Activated CD8-positive, alpha-beta T cell treated with anti-CD3 and anti-CD28 coated beads, Interleukin-2, amount 10 ng/mL, durations not matched to agents 7 days and 5 days (primary cell): ENCODE measurements at places on chromosomes 13 and 19. TPM values are rescaled to one million over a fixed set of nuclear protein-coding genes. Genes with fewer than 3 reads are reported as not detected.
A peak's percentile ranks its signal among the peaks of the same experiment; 100 is the strongest.

DNA sequence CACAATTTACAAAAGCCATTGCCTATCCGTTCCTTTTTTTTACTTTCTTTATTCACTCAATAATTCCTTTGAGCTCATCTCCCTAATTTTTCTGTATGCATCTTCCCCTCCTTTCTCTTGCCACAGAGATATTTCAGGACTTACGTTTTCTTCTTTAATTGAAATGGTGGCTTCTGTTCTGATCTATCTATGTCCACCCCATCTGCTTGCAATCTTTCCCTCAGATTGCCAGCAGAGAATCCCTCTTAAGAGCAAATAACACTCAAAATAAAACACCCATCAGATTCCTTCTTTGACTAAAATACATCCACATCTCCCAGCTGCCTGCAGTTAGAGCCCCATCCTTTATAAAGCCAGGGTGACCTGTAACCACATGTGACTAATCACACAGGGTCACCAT, 478.6 kb downstream of the EFNB2 start:
- no peak overlapping the region for H3K4me3 ChIP-seq
- H3K27me3 ChIP-seq: no peaks in the 10 kb centered on the region
- no peaks in the 10 kb centered on the region for H3K4me1 ChIP-seq
- no peak overlapping the region for H3K27ac ChIP-seq

GRCh38 chr13:30696278-30697176, 38.8 kb upstream of the ALOX5AP start:
- peak overlapping the region; percentile 56 for H3K27ac ChIP-seq
- peak; percentile 46 for DNase-seq
- H3K4me3 ChIP-seq: peak overlapping the region; percentile 66
- peaks cover 30% of the 10 kb centered on the region for H3K4me1 ChIP-seq
- peaks cover 2% of the 10 kb centered on the region for H3K36me3 ChIP-seq
- peaks cover 50% of the 10 kb centered on the region for H3K27me3 ChIP-seq

GRCh38 chr13:33728271-33729037, 89.5 kb upstream of the RFC3 start:
- no peaks in the 10 kb centered on the region for H3K27me3 ChIP-seq
- no peak overlapping the region for H3K4me3 ChIP-seq
- no peak for DNase-seq
- H3K36me3 ChIP-seq: no peaks in the 10 kb centered on the region
- peaks cover 5% of the 10 kb centered on the region for H3K4me1 ChIP-seq
- H3K27ac ChIP-seq: no peak overlapping the region

The ICAM4 gene
- total RNA-seq: 1.1 TPM

DNA sequence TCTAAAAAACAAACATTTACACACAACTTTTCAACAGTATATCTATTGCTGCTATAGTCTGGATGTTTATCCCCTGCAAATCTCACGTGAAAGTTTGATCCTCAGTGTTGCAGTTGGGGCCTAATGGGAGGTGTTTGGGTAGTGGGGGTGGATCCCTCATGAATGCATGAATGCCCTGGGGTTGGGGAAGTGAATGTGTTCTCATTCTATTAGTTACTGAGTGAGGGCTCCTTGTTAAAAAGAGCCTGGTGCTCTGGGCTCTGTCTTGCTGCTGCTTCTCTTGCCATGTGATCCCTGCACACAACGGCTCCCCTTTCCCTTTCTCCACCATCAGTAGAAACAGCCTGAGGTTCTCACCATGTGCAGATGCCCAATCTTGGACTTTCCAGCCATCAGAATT, 242.7 kb upstream of the HTR2A start:
- H3K4me3 ChIP-seq: no peak overlapping the region
- no peaks in the 10 kb centered on the region for H3K27me3 ChIP-seq
- DNase-seq: no peak
- H3K4me1 ChIP-seq: no peaks in the 10 kb centered on the region
- H3K27ac ChIP-seq: no peak overlapping the region

The LAIR2 gene
- 1.6 TPM for total RNA-seq

- no peak overlapping the region for H3K4me3 ChIP-seq
- H3K27ac ChIP-seq: no peak overlapping the region
- H3K27me3 ChIP-seq: no peaks in the 10 kb centered on the region
- no peaks in the 10 kb centered on the region for H3K36me3 ChIP-seq
- no peaks in the 10 kb centered on the region for H3K4me1 ChIP-seq
Measured at GRCh38 chr13:97548711-97549110, 114.7 kb downstream of the RAP2A start.

The DLL3 gene
- 0.26 TPM for total RNA-seq

- no peaks in the 10 kb centered on the region for H3K36me3 ChIP-seq
- H3K27me3 ChIP-seq: peaks cover 21% of the 10 kb centered on the region
- H3K4me3 ChIP-seq: no peak overlapping the region
- no peak overlapping the region for H3K27ac ChIP-seq
- peaks cover 32% of the 10 kb centered on the region for H3K4me1 ChIP-seq
- DNase-seq: no peak
Measured at GRCh38 chr19:55585658-55586339, 5.2 kb upstream of the ZNF579 start.

- no peak overlapping the region for H3K27ac ChIP-seq
- H3K4me3 ChIP-seq: no peak overlapping the region
- DNase-seq: no peak
- H3K27me3 ChIP-seq: no peaks in the 10 kb centered on the region
- H3K36me3 ChIP-seq: peaks cover 31% of the 10 kb centered on the region
- peaks cover 14% of the 10 kb centered on the region for H3K4me1 ChIP-seq
Measured at GRCh38 chr19:19354007-19354406, 33.4 kb downstream of the MAU2 start.

DNA sequence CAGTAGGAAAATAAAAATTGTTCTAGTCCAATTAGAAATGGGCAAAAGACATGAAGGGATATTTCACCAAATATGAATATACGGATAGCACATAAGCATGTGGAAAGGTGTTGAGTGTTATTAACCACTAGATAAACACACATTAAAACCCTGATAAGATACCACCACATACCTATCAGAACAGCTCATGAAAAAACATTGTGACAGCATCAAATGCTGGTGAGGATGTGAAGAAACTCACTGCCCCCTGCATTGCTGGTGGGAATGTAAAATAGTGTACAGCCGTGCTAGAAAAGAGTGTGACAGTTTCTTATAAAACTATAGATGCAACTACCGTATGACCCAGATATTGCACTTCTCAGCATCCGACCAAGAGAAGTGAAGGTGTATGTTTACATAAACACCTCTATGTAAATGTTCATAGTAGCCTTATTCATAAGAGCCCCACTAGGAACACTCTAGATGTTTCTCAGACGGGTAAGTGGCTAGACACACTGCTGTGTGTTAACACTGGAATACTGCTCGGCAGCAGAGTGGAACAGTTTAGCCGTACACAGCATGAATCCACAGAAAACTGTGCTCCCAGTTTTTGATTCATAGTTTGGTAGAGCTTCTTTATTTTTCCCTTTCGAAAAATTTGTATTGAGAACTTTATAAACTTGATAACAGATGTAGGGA, 321.1 kb downstream of the MYO16 start:
- no peak overlapping the region for H3K27ac ChIP-seq
- no peak overlapping the region for H3K4me3 ChIP-seq
- no peaks in the 10 kb centered on the region for H3K36me3 ChIP-seq
- H3K4me1 ChIP-seq: no peaks in the 10 kb centered on the region

DNA sequence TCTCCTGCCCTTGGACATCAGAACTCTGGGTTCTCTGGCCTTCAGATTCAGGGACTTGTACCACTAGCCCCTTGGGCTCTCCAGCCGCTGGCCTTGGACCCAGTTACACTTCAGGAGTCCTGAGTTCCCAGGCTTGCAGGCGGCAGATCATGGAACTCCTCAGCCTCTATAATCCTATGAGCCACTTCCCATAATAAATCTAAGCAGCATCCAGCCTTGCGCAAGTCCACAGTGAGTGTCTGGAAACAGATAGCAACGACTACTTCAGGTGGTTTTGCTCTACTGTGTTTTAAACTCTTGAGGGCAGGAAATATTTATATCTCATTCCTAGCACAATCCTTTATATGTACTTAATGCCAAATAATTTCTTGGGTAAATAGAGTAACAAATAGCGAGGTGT, 92.3 kb downstream of the COL4A1 start:
- no peaks in the 10 kb centered on the region for H3K4me1 ChIP-seq
- no peak for DNase-seq
- H3K27me3 ChIP-seq: peaks cover 2% of the 10 kb centered on the region
- no peak overlapping the region for H3K27ac ChIP-seq
- no peaks in the 10 kb centered on the region for H3K36me3 ChIP-seq

DNA sequence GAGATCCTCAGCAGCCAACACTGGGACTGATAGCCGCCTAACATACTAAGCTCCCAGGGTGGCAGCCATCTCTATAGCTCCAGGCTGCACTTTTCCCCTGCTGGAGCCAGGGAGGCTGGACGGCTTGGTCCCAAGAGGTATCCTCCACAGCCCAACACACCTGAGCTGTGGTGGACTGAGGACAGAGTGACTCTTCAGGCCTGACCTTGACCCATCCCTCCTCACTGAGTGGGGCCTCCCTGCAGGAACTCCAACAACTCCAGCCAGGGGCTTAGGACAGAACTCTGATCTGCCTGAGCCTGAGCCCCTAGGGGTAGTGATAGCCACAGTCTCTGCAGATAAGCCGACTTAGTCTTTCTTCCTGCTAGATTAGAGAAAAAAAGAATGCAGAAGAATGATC, 958.1 kb upstream of the PRR20A start:
- H3K36me3 ChIP-seq: no peaks in the 10 kb centered on the region
- no peak overlapping the region for H3K27ac ChIP-seq
- H3K27me3 ChIP-seq: no peaks in the 10 kb centered on the region
- no peaks in the 10 kb centered on the region for H3K4me1 ChIP-seq
- DNase-seq: no peak

The CRX gene
- total RNA-seq: not detected
